ENCODE measurements at places on chromosomes 2 and 18.

DNA sequence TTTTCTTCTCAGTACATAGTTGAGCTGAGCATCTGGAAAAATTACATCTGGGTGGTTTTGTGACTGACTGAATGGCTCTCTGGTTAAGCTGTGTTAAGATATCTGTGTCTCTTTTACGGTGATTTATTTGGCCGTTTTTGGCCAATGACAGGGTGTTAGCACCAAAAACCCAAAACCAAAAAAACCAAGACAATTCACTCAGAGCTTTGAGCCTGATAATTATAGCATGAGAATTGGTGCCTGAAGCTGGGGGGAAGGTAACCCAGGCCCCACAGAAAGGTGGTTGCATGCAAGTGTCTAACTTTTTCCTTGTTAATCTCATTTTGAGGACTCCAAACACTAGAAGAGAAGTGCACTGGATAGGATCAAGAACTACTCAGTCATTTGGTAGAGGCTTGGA is 4.5 kb downstream of the CD28 start:
- DNase-seq: no peak

GRCh38 chr2:199552141-199552540 is 94.4 kb upstream of the SATB2 start:
- DNase-seq: peak; percentile 33

DNA sequence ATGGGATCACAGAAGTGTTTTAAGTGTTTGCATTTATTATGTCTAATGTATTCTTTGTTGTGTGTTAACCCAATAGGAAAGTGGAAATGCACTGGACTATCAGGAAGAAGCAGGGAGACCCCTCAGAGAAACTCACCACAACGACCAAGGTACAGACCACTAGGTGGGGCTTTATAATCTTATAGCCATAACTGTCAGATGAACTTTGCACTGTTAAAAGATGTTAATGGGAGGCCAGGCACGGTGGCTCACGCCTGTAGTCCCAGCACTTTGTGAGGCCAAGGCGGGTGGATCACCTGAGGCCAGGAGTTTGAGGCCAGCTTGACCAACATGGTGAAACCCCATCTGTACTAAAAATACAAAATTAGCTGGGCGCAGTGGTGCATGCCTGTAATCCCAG is 73.2 kb downstream of the SUMO1 start:
- no peak for DNase-seq

- DNase-seq: peak; percentile 32
Observed at GRCh38 chr18:79200546-79201268, 131.5 kb downstream of the ATP9B start.

DNA sequence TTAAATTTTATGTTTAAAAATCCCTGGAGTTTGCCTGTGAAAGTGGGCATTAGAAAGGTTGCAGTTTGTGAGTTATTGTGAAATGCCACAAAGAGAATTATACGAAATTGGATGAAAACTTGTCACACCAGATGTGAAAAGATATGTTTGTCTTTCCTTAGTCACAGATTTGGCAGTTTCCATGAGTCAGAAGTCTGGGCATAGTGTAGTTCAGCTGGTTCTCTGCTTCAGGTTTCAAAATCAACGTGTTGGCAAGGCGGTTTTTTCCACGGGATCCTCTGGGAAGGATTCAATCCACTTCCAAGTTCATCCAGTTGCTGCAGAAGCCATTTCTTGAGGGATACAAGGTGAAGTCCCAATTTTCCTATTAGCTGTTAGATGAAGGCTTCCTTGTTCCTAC is 658.0 kb upstream of the CDH2 start:
- no peak for DNase-seq

DNA sequence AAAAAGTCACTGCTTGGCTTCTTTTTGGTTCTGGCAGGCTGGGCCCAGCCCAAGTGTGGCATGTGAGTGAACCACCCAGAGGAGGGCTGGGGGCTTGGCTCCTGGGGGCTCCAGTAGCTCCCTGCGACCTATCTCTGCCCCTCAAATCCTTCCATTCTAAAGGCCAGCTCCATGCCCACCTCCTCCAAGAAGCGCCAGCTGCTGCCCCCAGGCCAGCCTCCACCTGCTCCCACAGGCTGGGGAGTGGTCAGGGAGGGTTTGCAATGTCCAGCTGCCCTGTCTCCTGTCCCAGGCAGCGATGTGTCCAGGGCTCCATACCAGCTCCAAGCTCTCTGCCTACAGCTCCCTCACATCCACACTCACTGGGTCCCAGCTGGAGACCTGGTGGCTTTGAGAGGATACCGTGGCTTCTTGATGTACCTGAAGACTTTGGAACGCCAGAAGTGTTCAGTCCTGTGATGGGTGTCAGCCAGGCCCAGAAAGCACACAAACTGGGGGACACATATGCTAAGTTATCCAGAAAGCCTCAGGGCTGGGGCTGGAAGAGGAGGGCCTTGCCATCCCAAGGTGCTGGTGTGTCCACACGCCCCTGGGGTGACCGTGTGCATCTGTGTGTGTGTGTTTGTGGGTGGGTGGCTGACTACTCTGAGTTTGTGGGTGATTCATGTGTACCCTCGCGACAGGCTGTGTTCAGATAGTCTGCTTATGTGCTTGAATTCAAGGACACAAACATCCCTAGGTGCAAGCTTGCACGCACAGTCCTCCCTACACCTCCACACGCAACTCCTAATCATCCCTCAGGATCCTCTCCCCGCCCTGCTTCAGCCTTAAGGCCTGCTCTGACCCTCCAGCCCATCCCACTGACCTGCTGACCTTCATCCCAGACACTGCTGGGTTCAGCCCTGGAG is 33.4 kb downstream of the ZFP36L2 start:
- DNase-seq: no peak

DNA sequence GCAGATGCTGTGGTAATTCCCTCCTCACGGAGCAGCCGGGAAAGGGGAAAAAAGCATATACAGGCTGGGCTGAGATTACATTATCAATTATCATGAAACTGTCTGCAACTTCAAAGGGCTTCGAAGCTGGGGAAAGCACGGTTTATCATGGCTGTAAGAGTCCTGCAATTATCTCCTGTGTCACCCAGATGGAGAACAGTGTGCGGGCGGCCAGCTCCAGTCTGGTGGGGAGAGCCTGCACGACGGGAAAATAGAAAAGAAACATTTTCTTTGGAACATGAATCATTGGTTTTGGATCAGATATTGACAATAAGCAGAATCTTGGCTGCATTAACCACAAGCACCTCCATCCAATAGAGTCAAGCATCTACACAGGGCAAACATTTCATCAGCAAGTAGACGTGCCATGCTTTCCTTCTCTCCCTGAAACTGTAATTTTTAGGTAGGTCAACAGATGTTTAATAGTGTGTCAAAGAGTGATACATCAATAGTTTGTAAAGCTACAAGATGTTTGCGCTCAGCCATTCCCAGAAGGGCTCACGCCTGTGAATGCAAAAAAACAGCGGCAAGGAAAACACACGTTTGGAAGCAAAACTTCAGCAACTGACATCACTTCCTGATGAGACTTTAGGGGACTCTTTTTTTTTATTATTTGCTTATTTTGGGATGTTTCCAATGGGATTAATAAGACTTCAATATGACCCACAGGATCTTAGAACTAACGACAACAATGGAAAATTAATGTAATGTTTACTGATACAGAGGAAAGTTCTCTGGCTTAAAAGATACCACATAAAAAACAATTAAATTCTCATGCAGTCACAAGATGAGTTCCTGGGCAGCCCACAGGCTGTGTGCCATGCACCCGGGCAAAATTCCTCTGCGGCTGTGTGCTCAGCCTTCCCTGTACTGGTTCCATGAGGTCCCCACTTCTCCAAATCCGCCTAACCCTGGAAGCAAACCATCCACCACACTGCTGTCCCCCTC is 111.0 kb upstream of the SALL3 start:
- DNase-seq: no peak

GRCh38 chr2:28471214-28471613 is 24.6 kb upstream of the PLB1 start:
- DNase-seq: no peak

GRCh38 chr2:180910831-180911665 is 69.4 kb upstream of the UBE2E3 start:
- no peak for DNase-seq

DNA sequence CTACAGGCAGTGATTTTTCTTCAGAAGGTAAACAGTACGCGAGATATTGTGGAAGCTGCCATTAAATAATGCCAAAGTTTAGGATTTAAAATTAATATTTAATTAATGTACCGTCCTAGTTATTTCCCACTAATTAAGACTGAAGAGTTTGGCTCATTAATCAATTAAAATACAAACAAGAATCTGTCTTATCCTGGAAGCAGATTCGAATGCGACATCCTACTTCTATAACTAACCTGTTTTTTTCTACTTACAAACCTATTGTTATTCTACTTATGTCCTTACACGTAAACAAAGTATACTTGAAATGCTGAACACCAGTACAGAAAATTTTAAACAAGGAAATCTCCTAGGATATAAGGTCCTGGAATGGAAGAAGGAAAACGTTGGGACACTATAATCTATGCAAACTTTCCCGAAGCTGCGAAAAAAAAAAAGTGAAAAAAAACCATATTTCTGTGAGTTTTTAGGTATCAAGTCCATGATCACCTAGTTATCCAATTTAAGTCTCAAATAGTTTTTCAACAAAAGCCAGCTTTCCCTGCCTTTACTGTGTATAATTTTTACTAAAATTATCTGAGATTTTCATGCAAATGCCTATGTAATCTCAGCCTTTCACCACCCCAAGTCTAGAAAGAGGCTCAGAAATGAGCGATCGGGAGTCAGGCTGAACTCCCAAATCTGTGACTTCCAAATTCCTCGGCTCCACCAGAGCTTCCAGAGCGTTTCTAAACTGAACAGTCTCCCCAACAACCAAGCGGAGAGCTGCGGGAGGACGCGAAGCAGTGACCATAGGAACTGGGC is 1.2 kb upstream of the C2orf15 start:
- no peak for DNase-seq

DNA sequence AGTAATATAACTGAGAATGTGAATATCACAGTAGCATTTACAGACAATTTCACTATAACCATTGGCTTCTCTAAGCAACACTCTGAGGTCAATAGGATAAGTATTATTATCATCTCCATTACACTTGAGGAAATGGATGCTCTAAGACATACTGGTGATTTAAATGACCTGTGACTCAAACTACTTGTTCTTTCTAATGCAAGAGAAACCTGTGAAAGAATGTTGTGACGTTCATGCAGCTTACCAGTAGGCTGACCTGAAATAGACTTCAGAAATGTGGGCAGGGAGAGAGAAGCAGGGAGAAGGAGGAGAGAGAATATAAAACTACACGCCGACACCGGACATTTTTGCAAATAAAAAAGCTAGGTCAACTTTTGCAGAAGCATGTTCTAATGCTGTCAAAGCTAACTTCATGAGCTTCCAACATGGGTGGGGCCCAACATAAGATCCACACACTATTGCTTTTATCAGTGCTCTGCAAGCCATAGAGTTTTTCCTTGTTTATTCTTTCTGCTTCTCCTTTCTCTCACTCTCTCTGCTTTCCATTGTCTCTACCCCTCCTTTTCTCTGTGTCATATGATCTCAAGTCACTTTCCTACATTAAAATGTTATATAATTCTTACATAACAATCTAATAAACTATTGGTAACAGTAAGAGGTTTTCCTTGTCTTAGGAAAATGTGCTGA is 217.6 kb upstream of the FN1 start:
- DNase-seq: peak; percentile 57

DNA sequence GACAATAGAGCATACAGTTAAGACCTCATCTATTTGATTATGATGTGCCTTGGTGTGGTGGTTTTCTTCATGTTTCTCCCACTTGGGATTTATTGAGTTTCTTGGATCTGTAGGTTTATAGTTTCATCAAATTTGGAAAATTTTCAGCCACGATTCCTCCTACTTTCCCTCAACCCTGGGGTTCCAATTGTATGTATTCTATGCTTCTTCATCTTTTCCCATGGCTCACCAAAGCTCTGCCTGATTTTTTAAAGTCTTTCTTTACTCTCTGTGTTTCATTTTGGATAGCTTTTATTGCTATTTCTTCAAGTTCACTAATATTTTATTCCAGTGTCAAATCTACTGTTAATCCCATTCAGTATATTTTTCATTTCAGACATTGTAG is 132.7 kb downstream of the CTIF start:
- no peak for DNase-seq

GRCh38 chr2:30325600-30326328 is 94.4 kb downstream of the LBH start:
- DNase-seq: no peak

GRCh38 chr2:185373229-185373628 is 365.4 kb upstream of the FSIP2 start:
- DNase-seq: no peak

GRCh38 chr2:88443353-88443938 is 9.0 kb downstream of the FOXI3 start:
- no peak for DNase-seq

DNA sequence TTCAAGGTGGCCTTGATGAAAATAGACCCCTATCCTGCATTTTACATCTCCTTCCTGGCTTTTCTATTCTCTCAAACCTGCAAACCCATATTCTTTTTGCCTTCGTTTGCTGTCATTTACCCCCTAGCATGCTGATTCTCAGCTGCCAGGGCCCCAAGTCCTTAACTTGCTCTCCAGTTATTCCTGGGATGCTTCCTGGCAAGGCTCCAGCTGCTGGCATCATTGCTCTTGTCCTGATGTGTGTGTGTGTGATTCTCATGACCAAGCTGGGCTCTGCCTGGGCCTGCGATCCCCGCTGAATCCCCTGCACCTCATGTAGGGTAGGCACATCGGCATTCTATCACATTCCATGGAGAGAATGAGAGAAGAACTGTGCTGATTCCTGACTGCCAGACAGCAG is 11.9 kb downstream of the NPAS2 start:
- no peak for DNase-seq

- no peak for DNase-seq
Observed at GRCh38 chr2:207412787-207413310, 116.9 kb upstream of the CREB1 start.

GRCh38 chr18:30457156-30457555 is 585.4 kb downstream of the DSC3 start:
- DNase-seq: no peak

- no peak for DNase-seq
Observed at GRCh38 chr2:105384216-105384615, 14.6 kb downstream of the FHL2 start.

- no peak for DNase-seq
Observed at GRCh38 chr2:236195726-236196125, 27.5 kb upstream of the GBX2 start.

DNA sequence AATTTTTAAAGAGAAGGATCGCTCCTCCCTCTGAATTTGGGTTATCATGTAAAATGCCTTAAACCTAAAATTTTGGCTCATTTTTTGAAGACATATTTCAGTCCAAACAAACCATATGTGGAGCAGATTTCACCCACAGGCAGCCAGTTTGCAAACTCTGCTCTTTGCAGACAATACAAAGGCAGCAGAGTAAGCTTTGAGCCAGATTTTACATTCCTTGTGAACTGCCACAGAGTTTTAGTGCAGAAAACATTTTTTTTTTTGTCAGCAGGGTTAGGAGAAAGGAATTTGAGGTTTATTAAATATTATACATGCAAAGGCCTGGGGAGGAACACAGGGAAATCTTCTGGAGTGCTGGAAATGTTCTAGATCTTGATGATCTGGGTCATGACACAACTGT is 171.9 kb upstream of the FN1 start:
- peak; percentile 52 for DNase-seq

DNA sequence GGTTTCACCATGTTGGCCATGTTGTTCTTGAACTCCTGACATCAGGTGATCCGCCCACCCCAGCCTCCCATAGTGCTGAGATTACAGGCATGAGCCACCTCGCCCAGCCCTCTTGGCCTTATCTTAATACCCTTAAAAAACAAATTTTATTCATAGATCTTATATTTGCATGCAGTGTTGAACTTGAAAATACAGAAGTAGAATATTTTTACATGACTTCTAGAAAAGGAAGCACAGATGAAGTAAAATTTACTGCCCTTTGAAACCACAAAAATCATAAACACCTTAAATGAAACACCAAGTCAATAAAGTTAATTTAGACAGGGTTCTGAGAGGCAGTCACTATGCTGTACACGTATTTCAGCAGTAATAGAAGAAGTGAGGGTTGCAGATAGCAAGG is 145.7 kb downstream of the CERS6 start:
- no peak for DNase-seq
